ENCODE measurements at places on chromosomes 3 and 15.

DNA sequence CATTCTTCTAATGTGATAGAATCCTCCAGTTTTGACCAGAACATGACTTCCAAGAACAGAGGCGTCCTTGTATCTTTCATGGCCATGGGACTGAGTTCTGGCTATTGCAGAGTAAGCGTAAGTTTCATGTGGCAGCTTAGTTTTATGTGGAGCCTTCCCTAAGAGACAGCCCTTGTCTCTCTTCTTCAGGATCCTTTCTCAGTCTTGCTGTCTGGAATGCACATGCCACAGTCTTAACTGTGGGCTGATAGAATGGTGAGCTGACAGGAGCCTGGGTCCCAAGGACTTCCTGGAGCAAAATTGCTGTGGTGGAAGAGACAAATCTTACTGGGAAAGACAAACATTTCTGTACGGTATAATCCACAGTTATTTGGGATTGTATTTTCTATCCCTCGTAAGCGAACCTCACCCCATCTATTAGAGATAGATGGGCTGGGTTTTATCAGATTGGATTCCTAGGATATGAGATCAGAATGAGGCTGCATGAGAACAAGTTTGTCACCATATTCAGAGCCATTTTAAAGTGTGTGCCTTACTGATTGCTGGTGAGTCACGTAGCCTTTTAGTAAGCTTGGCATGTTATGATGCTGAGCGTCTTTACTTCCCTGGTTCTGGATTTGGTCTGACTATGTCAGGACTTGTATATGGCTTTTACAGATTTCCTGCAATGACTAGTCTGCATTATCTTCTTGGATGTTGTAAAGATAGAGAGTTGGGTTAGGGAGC lies 32.8 kb downstream of the CDIN1 start:
- no peak for DNase-seq

GRCh38 chr3:50652709-50653108 lies 22.0 kb upstream of the DOCK3 start:
- DNase-seq, result no peak

- DNase-seq, result no peak
Observed at GRCh38 chr15:98935736-98936135, 71.9 kb downstream of the PGPEP1L start.

- no peak for DNase-seq
Observed at GRCh38 chr15:30036036-30036703, 46.6 kb upstream of the GOLGA8J start.

DNA sequence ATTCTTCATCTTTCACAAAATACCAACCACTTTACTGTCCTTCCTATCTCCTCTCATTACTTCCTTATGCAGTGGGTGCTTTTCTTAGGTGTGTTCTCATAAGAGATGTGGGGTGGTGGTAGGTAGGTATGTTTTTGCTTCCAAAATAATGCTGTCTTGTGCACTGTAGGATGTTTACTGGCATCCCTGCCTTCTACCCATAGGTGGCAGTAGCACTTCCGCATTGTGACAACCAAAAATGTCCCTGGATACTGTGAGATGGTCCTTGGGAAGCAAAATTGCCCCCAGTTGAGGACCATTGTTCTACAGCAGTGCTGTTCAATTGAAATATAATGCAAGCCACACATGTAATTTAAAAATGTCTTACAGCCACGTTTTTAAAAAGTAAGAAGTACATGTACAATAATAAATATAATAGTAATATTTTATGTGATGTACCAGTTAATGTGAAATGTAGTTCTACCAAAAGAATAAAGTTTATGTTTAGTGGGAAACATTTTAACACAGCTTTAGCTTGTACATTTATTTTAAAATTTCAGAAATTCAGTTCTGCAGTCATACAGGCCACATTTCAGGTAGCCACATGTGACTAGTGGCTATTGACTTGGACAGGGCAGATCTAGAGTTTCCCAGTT lies 75.2 kb downstream of the NEO1 start:
- no peak for DNase-seq

DNA sequence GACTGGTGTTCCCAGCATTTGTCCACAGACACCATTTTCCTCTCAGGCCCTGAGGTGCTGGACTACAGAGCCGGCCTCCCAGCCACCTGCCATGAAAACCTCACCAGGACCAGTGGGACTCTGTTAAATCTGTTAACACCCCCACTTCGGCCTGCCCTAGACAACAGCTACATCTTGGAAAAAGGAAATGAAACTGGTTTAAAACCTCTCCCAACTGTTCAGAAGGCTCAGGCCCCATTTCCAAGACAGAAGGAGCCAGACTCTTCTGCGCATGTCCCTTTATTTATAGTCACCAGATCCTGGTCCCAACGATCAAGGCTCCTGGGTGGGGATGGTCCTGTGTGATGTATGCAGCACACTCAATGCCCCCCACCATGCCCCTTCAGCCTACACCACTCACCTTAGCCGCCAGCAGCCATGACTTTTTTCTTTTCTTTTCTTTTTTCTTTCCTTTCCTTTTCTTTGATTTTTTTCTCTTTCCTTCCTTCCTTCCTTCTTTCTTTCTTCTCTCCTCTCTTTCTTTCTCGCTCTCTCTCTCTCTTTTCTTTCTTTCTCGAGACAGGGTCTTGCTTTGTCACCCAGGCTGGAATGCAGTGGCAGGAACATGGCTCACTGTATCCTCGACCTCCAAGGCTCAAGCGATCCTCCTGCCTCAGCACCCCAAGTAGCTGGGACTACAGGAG lies 25.5 kb upstream of the FLNB start:
- DNase-seq, result no peak

GRCh38 chr3:37223141-37223558 lies 48.8 kb upstream of the LRRFIP2 start:
- DNase-seq, result no peak

GRCh38 chr3:12964711-12965612 lies 108.3 kb downstream of the IQSEC1 start:
- DNase-seq, result no peak

DNA sequence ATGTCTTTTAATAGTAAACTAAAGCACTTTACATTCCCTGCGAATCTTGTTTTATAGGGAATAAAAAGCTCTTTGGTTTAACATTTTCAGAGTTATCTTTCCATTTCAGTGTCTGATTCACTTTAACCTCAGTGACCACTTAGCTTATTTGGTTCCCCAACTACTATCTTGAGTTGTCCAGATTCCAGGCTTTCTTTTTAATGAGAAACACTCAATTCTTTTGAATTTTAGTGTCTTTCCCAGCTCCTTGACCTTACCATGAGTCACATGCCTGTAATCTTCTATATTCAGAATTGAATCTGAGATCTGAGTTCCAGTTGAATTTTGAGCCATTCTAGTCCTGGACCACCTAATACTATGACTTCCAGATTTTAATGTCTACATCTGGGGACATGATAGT lies 144.4 kb downstream of the KCNAB1 start:
- DNase-seq, result no peak

DNA sequence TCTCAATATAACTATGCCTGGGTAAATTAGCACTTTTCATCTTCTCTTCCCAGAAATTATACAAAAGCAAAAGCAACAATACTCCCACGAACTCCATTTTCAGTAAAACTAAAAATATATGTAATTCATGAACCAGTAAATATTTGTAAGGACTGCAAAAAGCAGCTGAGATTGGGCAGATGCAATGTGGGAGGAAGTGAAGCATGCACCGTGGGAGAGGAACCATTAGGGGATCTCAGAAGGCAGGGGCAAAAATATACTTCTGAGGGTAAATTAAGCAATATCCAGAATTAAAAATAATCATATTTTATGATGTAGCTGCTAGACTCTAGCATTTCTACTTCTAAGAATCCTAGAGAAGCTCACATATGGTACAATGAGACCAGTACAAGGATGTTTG lies 20.2 kb downstream of the CFAP91 start:
- no peak for DNase-seq

GRCh38 chr15:83767741-83768140 lies 113.8 kb downstream of the ADAMTSL3 start:
- DNase-seq, result no peak

GRCh38 chr3:41580274-41580959 lies 381.1 kb downstream of the CTNNB1 start:
- no peak for DNase-seq

- no peak for DNase-seq
Observed at GRCh38 chr3:185797108-185797881, 27.5 kb downstream of the IGF2BP2 start.

DNA sequence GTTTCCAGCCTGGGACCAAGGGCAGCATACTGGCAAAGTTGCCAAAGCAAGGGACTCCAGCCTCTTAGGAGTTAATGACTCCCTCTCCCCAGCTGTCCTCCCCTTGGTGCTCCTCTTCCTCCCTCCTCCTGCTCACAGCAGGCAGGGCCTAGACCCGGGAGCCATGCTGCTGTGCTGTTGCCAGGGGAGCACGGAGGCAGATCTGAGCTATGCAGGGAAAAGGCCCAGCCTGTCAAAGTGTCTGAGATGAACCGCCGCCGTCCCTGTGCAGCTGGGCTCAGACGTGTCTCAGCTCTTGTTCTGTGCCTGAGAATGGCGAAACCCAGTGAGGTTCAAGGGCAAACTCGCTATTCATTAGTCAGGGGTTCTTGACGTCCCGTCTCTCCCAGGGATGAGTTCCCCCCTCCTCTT lies 60.8 kb upstream of the POLG start:
- no peak for DNase-seq

GRCh38 chr3:137297770-137298169 lies 340.0 kb downstream of the IL20RB start:
- no peak for DNase-seq

GRCh38 chr3:16316847-16317560 lies 52.0 kb downstream of the OXNAD1 start:
- DNase-seq, result no peak

- DNase-seq, result no peak
Observed at GRCh38 chr15:85625166-85625830, 169.4 kb downstream of the KLHL25 start.

GRCh38 chr3:149839896-149840295 lies 26.9 kb downstream of the RNF13 start:
- no peak for DNase-seq

- no peak for DNase-seq
Observed at GRCh38 chr15:54990793-54991192, 205.9 kb downstream of the RSL24D1 start.

- no peak for DNase-seq
Observed at GRCh38 chr3:23017801-23018200, 185.3 kb upstream of the UBE2E2 start.

DNA sequence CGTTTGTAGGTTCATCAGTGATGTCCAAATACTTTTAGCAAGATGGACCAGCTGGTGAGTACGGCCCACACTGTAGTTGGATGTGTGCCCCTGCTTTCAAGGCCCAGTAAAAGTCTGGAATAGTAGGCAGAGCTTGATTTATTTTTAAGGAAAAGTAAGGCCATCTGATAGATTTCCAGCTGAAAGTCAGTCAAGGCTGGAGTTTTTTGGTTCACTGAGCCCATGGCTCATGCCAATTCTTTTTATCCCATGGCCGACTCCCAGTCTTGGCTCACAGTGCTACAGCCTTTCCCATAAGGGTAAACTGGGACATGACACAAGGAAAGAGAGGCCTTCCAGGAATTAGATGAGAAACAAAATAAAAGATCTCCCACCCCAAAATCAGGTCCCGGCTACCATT lies 13.5 kb downstream of the CCDC80 start:
- no peak for DNase-seq

GRCh38 chr15:53072077-53072476 lies 281.9 kb upstream of the ONECUT1 start:
- no peak for DNase-seq

GRCh38 chr15:83554558-83554957 lies 99.4 kb upstream of the ADAMTSL3 start:
- no peak for DNase-seq

DNA sequence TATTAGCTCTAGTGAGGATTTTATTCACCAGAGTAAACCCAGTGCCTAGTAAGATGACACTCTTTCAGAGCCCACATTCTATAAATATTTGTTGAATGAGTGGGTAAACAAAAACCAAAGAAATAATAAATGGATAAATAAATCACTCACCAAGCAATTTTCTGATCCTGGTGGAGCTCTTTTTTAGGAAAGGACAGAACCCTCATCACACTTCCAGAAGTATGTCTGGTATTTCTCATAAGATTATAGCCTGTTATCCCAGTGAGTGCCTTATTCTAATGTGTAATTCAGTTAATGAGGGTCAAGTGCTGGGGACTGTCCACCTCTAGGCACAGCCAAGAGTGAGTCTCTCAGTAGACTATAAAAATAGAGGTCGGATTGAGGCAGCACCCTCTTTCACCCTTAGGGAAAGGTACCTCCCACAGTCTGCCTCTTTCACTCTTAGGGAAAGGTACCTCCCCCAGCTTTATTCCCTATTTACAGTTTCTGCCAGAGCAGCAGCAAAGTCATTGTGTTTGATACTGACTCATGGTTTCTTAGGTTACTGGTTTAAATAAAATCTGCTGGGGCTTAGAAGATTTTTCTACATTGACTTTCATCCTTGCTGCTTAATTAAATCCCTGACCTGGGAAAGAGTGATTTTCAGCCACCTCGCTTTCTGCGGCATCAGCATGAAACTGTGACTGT lies 145.0 kb downstream of the STAC start:
- no peak for DNase-seq

DNA sequence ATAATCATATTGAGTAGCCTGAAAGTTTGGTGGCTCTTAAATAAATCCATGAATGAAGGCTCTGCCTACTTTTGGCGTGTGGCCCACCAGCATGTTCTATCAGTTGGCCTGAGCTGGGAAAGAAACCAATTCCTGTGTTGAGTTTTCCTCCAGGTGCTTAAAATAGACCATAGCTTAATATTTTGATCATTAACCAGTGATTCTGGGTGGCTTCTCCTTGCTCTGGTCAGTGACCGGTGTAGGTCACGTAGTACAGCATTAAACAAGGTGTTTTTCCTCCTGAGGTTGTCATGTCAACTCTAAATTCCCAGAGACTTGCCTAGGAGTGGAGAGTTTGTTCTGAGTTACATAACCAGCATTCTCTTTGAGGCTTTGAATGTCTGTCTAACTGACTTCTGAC lies 1.3 kb downstream of the HHLA2 start:
- DNase-seq, result no peak

- no peak for DNase-seq
Observed at GRCh38 chr15:100759698-100760356, 119.8 kb upstream of the ALDH1A3 start.

DNA sequence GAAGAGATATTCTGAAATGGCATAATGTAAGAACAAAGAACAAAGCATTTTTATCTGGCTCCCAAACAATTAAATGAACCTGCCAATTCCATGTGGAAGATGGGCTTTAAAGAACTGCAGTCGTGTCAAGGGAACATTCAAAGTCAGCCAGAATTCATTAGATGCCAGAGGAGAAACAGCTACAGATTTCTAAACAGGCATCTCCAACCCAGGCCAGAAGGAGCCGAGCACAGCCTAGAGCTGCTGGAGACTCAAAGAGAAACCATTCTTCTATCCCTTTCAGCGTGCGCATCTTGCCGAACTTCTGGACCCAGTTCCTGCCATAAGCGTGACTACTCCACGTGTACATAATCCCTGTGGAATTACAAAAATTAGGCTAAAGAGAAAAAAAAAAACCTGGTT lies 60.4 kb downstream of the MB21D2 start:
- DNase-seq, result no peak

Data from cortex of kidney (tissue), 1 donor.